CD4-positive, alpha-beta T cell treated with Interleukin-4 for 1 hour (primary cell): ENCODE measurements at places on chromosomes 6 and 20.
A peak's percentile ranks its signal among the peaks of the same experiment; 100 is the strongest.

GRCh38 chr6:139979021-139979725 lies 604.7 kb upstream of the CITED2 start:
- DNase-seq = no peak

DNA sequence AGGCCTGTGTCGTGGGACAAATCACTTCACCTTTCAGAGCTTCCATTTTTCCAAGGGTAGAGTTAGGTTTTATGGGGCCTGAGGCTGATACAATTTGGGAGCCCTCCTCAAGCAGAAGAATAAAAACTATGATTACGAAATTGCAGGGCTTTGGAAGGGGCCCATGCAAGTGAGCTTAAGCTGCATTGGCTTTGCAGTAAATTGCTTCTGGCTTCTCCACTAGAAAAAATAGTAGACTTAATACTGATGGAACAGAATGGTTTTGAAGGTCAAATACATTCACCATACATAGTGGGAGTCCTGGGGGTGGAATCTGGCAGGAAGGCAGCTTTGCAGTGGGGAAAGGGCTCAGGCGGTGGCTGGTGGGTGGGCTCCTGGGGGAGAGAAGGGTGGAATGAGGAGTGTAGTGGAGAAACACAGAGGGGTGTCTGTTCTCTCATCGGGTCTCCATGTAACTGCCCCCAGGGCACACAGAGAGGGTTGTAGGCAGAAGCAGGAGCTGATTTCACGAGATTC lies 55.9 kb upstream of the RNF24 start:
- DNase-seq = no peak

DNA sequence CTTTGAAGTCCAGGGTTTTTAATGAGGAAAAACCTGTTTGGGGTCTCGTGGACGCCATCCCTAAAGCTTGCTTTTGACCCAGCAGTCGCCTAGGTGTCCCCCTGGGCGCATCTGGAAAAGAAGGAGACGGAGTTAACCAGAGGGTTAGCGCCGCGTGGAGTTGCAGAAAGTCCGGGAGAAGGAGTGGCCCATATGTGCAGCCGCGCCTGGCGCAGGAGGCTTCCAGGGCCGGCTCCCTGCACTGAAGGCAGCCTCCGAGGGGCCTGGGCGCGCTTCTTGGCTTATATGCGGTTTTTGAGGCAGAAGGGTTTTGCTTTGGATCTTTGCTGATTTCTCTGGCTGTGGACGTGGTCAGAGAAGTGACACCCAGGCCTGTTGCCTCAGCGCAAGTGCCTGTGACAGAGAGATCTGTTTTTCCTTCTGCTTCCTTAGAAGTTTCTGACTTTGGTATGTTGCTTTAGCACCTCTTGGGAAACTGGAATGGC lies 987 bp downstream of the TMEM181 start:
- DNase-seq = no peak

- DNase-seq = no peak
Measured at GRCh38 chr20:1328680-1329330, at the start of gene SDCBP2. SDCBP2 (minus strand) TSS chr20:1329139; CDS start chr20:1320416, 8,723 bp downstream.

GRCh38 chr6:157158897-157159296 lies 164.4 kb downstream of the TMEM242 start:
- DNase-seq = no peak

- no peak for DNase-seq
Measured at GRCh38 chr6:22656706-22657351, 87.5 kb downstream of the HDGFL1 start.

DNA sequence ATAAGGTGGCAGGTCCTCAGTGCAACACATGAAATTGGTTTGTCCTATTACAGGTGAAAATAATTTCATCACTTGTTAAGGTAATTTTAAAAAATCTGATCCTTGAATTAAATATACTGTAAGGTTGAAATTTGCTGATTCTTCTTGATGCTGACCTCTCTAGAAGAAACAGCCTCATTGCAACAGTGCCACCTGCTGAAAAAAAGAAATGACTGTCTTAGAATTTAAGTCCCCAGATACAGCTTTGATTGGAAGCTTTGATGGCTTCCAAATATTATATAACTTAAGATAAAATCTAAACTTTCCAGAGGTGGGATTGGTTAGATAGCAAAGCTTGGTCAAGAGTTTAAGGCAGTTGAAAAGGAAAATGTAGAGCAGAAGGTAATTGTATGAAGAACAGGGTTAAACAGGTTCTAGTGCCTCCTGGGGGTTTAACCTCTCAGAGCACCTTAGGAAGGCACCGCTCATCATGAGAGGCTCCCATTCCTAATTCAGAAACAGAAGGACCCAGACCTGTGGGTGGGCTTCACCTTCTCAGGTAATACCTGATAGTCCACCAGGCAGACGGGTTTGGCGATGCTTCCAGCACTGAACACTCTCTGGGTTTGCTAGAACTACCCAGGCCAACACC lies 401.0 kb downstream of the PAX1 start:
- no peak for DNase-seq

DNA sequence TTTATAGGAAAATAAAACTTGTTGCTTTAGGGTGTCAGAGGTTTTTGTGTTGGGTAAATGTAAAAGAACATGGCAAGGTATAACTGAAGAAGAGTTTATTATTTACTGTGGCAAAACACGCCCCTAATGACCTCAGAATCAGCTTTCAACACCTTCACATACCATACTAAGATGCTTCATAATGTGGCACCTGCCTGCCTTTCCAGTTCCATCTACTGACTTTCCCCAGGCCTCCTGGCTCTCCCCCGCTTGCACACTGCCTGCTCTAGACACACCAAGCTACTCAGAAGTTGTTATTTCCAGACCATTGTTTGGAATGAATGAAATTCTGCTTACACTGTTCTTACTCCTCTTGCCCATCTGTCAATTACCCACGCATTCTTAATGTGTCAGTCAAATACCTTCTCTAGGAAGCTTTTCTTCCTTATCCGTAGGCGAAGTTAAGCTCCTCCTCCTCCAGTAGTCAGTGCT lies 1.8 kb downstream of the TIAM2 start:
- no peak for DNase-seq

- DNase-seq = no peak
Measured at GRCh38 chr6:88725111-88725975, 238.1 kb downstream of the RNGTT start.

DNA sequence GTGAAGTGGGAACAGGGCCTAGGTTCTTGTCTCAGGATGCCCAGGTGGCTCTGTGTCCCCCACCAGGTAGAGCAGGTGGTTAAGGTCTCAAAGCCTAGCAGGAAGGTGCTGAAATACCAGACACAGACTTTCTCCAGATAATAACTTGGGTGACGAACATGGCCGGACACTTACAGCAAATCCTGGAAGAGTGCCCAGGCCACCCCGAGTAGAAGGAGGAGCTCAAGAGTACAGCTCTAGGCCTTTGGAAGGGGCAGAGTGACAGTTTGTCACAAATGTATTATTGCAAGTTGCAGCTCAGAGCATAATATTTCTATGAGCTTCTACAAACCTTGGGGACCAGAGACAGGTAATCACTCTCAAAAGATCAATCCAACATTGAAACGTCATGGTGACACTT lies 251.6 kb upstream of the SOX4 start:
- DNase-seq = no peak

GRCh38 chr20:40875116-40876085 lies 153.2 kb upstream of the TOP1 start:
- DNase-seq = no peak

DNA sequence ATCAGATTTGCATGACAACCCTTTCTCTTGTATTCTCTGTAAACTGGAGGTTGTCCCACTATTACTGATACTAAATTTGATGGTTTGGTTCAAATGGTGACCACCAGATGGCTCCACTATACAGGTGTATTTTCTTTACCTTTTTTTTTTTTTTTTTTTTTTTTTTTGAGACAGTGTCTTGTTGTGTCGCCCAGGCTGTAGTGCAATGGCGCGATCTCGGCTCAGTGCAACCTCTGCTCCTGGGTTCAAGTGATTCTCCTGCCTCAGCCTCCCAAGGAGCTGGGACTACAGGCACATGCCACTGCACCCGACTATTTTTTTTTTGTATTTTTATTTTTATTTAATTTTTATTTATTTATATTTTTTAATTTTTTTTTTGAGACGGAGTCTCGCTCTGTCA lies 6.6 kb upstream of the WTAP start:
- DNase-seq = peak; percentile 80

- no peak for DNase-seq
Measured at GRCh38 chr6:168035661-168036545, 38.4 kb downstream of the KIF25 start.

DNA sequence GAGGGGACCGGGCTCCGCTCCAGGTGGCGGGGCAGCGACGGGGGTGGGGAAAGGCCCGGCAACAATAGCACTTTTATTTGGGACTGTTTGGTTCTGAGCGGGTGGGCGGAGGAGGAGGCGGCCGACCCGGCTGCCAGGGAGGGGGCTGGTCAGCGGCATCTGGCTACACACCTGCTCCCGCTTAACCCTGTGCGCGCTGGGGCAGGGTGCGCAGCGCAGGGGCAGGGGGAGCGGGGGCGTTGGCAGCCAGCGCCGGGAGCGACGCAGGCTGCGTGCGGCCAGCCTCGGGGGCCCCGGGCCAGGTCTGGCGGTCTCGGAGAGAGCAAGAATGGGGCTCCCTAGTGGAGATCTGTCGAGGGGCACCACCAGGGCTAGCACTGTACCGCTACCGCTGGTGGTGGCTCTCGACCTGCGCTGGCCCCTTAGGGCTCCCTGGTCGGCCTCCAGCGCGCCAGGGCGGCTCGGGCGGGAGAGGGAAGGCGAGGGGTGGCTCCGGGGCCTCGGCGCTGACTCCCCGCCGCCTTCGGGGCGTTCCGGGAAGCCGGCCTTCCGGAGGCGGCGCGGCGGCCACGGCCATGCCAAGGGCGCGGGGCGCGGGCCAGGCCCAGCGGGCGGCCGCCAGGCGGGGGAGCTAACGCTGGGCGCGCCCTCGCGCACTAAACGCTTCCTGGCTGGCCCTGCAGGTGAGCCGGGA lies 92.4 kb downstream of the NCR2 start:
- DNase-seq = no peak

DNA sequence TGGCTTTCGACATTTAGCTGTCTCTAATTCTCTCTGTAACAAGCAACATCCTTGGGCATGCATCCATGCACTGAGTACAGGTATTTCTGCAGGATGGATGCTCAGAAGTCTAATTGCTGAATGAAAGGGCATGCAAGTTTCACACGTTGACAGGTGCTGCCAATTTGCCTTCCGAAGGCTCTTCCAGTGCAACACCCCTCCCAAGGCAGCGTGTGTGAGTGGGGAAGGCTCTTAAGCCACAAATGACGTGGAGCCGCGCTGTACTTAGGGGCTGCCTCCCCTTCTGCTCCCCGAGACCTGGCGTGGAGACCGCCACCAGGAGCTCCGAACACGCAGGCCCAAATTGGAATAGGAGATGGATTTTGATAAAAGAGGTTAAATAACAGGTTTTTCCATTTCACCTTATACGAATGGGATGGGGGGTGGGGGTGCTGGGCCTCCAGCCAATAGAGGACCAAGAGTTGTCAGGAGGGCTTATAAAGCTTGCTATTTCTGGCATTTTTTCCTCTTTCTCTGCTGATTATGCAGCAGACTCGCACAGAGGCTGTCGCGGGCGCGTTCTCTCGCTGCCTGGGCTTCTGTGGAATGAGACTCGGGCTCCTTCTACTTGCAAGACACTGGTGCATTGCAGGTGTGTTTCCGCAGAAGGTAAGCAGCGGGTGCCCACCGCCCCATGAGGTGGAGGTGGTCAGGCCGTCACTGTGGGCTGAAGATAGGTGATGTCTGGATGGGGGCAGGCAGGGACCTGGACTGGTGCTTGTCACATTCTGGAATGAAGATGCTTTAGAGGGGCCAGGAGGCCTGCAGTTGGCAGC lies 30.9 kb downstream of the TOX2 start:
- no peak for DNase-seq

- DNase-seq = no peak
Measured at GRCh38 chr6:53476964-53477363, 67.9 kb downstream of the GCLC start.

DNA sequence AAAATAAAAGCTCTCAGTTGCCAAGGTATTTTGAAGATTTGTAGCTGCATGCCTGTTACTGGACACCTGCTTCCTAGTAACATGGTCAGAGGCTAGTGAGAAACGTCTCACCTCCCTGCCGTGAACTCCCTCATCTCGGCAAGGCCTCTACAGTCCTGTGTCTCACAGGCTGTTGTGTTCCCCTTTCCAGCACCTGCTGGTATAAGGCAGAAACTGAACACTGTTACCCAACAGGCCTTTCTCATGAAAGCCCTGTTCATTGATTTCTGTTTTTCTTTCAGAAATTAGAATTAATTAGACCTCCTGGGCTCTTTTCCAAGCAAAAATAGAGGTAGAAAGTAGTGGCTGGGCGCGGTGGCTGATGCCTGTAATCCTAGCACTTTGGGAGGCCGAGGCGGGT lies 17.6 kb upstream of the SRSF3 start:
- no peak for DNase-seq

DNA sequence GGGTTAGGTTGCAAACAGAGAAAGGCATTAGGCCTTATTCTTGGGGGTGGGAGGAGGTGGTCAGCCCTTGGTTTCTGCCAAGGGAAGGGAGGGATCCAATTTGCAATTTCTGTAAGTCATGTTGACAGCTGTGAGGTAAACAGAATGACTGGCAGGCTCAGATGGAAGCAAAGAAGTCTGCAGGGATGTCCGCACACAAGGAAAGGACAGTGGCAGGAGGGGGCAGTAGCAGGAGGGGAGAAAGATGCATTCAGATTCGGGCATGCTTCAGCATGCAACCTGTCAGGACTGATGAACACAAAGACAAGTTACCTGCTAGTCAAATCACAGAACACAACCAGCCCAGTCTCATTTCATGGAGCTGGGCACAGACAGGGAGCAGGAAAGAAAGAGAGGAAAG lies 217.9 kb upstream of the FOXA2 start:
- no peak for DNase-seq

DNA sequence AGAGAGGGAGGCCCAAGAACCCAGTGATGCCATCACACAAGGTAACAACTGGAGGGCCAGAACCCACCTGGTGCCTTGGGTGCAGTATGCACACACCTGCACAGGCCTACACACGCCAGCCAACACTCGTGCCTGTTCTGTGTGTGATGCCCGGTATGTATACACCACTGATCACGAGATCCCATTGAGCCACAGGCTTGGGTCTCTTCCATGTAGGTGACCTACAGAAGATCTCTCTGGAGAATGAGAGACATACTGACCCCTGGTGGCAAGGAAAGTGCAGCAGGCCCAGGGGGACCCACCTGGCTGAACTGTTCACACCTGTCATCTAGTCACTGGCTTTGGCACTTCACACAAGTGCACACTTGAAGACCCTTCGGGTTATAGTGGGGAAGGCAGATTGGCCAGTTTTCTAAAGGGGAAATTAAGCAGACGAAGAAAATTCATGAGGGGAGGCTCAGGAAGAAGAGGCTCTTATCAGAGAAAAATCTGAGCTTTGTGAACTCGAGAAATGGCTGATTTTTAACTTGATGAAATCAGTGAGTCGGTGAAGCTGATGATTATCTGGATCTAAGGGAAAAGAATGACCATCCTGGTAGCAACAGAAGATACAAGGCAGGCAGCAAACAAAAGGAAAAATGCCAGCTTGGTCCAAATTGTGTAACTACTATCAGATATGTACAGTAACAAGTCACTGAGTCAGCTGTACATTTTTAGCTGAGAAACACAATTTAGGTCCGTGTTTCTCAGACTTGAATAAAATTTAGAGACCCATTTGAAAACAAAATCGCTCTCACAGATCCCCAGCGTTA lies 69.1 kb upstream of the PBOV1 start:
- DNase-seq = peak; percentile 51

GRCh38 chr20:11047559-11047958 lies 373.8 kb upstream of the JAG1 start:
- DNase-seq = no peak
